ENCODE measurements at places on chromosomes 1 and 21. TPM values are rescaled to one million over a fixed set of nuclear protein-coding genes. Genes with fewer than 3 reads are reported as not detected.

The ABCA4 gene
- total RNA-seq: 0.36 TPM

The IL10RB gene
- total RNA-seq: 23.9 TPM

The FCMR gene
- total RNA-seq: 0.23 TPM

The TGFBR3 gene
- total RNA-seq: 1.6 TPM

The HLX gene
- total RNA-seq: 2.8 TPM

The USP21 gene
- total RNA-seq: 6.2 TPM

The RHBG gene
- total RNA-seq: not detected

The C1orf141 gene
- total RNA-seq: not detected

DNA sequence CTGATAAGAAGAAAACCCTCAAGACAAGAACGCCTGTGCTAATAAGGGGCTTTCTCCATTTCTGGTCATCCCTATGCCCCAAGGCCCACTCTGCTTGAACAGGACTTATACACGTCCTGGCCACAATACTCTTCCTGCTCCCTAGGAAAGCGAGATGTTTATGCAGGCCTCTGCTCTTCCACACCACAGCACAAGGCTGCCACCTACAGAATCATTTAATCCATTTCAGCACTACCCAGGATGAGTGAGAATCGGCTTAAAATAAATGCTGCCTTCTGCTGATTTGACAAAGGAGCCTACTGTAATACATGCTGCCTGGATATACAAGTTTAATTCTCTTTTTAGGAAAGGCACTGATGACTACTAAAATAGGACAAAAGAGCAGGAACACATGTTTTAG lies 29.4 kb downstream of the FRRS1 start:
- DNase-seq: peak; percentile 77

DNA sequence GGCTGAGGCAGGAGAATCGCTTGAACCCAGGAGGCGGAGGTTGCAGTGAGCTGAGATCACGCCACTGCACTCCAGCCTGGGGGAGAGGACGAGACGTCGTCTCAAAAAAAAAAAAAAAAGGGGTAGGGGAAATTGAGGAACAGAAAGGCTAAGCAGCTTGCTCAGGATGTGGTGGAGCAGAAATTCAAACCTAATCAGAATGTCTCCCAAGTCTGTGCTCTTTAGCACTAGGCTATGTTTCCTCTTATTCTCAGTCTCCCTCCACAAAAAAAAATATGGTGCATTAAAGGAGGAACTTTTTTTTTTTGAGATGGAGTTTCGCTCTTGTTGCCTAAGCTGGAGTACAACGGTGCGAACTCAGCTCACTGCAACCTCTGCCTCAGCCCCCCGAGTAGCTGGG lies 114.2 kb downstream of the SLC16A1 start:
- no peak for DNase-seq

DNA sequence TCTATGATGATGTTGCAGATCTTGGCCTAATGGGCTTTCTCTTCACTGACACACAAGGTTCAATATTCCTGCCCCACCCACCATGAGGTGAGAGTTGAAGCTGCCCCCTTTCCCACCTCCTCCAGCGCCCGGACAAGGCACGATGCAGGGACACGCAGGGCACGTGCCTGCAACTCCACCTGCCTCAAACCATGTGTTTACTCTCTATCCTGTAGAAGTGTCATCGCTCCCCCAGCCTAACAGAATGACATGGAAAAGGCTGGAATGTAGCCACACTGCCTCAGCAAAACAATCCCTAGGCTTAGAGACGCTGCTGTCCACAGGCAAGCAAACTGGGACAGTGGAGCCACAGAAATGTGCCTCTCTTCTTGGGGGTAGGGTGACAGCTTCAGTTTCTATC lies 92.9 kb upstream of the SOD1 start:
- no peak for DNase-seq

DNA sequence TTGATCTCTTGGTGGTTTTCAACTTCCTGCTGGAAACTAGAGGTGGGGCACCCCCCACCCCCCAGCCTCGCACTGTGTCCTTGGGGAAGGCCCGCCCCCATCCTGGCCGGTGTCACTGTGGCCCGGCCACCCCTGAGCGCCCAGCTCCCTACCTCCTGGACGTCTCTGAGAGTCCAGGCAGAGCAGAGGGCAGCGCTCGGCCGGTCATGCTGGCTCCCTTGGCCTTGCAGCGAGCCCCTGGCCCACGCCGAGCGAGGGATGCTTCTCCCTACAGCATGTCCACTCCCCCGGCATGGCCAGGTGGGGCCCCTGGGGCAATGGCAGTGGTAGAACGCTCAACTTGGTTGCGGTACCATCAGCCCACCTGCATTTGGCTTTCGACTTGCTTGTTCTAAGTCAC lies 28.7 kb upstream of the TRAPPC10 start:
- no peak for DNase-seq

DNA sequence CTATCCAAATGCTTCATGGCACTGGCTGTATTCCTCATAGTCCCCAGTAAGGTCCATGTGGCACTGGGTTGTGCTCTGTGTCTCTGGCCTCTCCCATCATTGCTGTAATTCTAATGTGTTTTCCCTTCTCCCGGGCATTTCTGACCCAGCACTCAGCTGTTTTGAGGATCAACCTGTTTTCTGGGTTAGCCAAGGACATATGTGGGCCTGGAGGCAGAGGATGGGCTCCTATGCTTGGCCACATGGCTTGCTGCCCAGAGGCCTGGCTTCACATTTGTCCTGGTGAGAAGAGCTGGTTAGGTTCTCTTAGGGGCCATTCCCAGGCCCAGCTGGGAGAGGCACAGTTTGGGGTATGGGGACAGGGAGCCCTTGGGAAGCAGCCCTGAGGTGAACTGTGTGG lies 103.1 kb downstream of the FAM78B start:
- DNase-seq: no peak

- DNase-seq: no peak
Measured at GRCh38 chr1:199724049-199724448, 303.5 kb upstream of the NR5A2 start.

DNA sequence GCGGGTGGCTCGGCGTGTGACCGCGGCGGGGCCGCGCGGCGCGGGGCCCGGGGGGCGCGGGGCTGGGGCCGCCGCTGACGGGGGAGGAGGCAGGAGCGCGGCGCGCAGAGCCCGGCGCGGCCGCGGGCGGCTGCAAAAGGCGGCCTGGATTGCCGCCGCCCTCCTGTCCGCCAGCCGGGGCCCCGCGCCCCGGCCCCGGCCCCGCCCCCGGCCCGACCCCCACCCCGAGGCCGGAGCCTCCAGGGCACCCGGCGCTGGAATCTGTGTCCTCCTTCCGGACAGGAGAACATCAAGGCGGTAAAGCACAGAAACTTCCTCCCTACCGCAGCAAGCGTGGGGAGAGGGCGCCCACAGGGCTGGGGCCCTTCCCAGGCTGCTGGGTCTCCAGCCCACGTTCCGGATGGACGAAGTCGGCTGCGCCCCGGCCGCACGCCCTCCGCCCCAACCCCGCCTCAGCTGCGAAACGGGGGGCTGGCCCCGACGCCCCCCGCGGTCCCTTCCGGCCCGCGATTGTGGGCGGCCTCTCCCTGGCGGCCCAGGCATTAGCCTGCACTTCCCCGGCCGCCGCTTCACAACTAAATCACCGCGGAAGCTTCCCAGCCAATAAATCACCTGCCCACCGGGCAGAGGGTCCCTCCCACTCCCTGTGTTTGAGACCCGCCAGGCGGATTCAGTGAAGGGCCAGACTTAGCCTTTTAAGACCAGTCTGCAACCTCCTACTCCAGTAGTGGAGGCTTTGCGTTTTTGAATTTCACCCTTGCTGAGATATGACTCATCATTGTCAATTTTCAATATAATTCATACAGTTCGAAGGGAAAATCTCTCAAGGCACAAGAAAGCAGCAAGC lies 106.0 kb downstream of the SLC45A1 start:
- peak; percentile 76 for DNase-seq

DNA sequence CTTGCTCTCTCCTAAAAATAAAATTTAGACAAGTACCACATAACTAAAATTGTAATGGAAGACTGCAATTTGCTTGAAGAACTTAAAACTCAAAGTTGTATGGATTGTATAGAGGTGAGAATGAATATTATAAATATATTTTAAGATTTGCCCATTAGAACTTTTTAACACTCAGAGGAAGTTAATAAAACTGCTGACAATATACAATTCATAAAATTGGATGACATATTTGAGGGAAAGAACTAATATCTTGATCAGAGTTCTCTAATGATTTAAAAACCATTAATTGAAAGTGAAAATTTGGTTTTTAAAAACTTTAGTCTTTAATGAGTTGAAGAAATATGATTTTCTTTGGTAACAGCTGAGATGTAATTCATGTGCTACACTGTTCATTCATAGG lies 20.9 kb downstream of the TTC3 start:
- no peak for DNase-seq

GRCh38 chr21:25428537-25428936 lies 178.7 kb downstream of the MRPL39 start:
- DNase-seq: peak; percentile 7

GRCh38 chr1:93033785-93034184 lies 45.3 kb upstream of the MTF2 start:
- DNase-seq: no peak

- no peak for DNase-seq
Measured at GRCh38 chr1:79603843-79604242, 597.3 kb upstream of the ADGRL4 start.

GRCh38 chr1:47962750-47963492 lies 34.3 kb downstream of the TRABD2B start:
- DNase-seq: no peak

- peak; percentile 76 for DNase-seq
Measured at GRCh38 chr1:152110365-152110859, 4.8 kb downstream of the TCHH start.

DNA sequence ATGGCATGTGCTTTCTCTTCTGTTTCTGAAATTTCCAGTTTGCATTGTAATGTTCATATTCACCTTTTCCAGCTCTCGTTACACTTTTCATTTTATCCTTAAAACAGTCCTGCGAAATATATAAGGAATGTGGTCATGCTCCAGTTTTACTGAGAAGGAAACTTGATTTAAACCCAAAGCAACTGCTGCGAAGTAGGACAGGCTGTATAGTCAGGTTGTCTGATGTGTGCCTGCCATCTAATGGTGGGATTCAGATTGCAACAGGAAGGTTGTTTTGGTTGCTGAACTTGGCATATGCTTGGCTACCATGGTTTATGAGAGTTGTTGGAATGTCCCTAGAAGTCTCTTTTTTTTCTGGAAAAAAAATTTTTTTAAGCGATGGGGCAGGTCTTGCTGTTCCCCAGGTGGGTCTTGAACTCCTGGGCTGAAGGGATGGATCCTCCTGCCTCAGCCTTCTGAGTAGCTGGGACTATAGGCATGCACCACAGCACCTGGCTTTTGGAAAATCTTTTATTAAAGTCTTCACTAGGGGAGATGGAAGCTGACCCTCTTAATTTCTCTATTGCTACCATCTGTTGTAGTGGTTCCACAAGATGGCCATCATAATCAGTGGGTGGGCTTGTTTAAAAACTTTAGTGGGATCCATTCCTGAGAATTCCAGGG lies 86.9 kb downstream of the UCK2 start:
- peak; percentile 71 for DNase-seq

DNA sequence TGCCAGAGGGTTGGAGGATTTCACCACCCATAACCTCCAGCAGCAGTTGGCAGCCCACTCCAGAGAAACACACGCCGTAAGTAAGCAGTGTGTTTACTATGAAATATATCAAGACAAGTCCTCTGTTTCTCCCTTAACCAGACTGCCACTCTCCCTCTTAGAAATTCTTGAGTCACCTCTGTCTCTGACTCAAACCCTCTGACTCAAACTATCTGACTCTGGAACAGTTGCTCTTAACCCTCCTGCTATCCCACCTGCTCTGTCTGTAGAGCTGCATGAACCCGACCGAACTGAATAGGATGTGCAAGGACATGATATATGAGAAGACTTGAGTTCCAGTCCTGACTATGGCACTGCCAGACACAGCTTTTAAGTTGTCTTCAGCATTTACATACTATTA lies 14.1 kb downstream of the INPP5B start:
- DNase-seq: peak; percentile 68

DNA sequence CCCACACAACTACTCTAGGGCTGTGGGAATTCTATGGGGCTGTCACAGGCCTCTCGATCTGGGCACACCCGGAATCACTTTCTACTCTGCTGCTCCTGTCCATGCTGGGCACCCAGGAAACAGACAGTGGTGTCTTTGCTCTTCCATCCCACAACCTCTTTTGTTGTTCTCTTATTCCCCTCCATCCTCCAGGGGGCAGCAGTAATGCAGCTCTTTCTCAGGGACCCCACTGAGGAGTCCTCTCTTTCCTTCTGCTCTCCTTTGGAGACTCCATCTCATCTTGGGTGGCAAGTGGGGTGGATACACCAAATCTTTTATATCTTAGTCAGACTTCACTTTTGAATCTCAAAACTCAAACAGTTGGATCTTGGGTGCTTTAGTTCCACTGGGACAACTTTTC lies 206.3 kb downstream of the HS2ST1 start:
- DNase-seq: no peak

GRCh38 chr1:54885807-54886723 lies 930 bp downstream of the DHCR24 start:
- peak; percentile 64 for DNase-seq

- DNase-seq: peak; percentile 9
Measured at GRCh38 chr1:60130703-60131102, 57.1 kb upstream of the C1orf87 start.

DNA sequence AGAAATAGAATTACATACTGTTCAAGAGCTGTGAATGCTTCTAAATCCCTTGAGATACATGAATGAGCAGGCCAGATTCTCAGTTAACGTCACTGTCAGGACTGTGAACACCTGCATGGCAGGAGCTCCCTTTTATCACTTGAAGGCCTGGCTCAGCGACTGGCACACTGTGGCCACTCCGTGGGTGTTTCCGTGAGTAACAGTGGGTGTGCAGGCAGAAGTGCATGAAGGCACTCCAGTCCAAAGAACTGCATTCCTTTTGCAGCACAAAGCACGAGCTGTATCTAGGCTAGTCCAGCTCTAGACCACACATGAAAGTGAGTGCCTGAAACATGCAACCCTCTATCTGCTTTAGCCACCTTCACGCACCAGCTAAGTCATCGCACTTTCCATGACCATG lies 9.6 kb upstream of the SIM2 start:
- DNase-seq: no peak

Measured in Daoy (cell line).